ENCODE measurements at places on chromosomes 2 and 18.
A peak's percentile ranks its signal among the peaks of the same experiment; 100 is the strongest.

- DNase-seq, result no peak
Observed at GRCh38 chr2:101305035-101305434, 3.5 kb downstream of the RNF149 start.

DNA sequence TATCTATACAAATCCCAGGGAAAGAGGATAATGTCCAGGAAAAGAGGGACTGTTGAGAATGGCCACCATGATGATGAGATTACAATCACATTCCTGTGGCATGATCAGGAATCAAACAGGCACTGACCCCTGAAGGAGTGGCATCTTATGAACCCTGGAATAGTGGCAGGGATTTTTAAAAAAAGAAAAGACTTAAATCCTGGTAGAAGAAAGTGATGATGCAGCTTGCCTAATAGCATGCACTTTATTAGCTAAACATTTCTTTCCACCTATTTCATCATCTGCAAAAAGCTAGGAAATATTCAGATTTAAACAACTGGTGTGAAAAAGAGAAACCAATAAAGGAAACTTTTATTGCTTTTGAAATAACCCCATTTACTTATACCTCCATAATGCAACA, 87.2 kb upstream of the FSHR start:
- DNase-seq, result no peak

DNA sequence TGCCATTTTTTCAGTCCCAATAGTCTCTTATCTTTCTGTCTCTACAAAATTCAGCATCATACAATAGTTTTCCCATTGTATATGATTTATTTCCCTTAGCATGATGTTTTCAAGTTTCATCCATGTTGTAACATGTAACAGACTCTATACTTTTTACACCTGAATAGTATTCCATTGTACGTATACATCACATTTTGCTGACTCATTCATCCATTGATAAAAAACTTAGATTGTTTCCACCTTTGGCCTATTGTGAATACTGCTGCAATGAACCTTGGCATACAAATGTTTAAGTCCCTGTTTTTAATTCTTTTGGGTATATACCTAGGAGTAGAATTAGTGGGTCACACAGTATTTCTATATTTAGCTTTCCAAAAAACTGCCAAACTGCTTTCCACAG, 349.3 kb upstream of the CDH2 start:
- no peak for DNase-seq

GRCh38 chr2:143802242-143802641, 673.0 kb downstream of the ARHGAP15 start:
- peak; percentile 36 for DNase-seq

- no peak for DNase-seq
Observed at GRCh38 chr2:189426886-189427285, 14.4 kb upstream of the WDR75 start.
